T-helper 22 cell (primary cell): ENCODE measurements at places on chromosomes 11 and 22.

DNA sequence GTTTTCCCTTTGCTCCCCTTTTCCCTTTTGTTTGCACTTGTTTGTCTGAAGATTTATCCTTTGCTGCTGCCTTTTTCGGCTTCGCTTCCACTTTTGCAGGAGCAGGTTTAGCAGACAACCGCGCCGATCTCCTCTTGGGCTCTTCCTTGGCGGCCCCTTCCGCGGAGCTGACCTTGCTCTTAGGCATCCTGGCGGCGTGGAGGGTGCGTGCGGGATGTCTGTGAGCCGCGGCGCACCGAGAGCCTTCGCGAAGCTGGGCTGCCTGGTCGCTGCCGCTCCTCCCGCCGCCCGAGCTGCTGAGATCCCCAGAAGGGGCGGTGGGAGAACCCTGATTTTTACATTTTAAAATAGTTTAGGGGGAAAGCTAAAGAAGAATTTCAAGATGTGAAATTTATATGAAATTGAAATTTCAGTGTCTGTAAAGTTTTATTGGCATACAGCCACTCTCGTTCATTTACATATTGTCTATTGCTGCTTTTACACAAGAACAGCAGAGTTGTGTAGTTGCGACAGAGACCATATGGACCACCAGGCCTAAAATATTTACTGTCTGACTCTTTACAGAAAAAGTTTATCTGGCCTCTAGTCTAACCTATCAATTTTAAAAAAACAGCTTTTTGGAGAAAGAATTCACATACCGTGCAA is 105.2 kb upstream of the RRM1 start:
- no peak for DNase-seq

DNA sequence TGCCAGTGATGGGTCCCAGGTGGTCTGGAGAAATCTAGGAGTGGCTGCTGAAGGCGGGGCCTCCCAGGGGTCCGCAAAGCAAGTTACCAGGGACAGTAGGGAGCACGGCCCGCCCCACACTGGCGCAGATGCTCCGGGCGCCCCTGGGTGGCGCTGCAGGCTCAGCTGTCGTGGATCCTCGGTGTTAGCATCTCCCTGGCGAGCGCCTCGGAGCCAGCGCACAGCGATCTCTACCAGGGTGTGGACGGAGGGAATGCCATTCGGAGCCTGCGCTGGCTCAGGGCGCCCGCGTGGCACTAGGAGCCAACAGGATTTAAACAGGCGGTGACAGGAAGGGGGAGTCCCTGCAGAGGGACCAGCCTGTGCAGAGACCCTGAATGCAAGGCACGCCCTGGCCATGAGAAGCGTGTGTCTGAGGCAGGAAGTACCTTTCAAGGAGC is 20.2 kb downstream of the FADS3 start:
- DNase-seq = peak; percentile 35

- DNase-seq = no peak
Observed at GRCh38 chr11:118908264-118908663, 17.5 kb downstream of the BCL9L start.

DNA sequence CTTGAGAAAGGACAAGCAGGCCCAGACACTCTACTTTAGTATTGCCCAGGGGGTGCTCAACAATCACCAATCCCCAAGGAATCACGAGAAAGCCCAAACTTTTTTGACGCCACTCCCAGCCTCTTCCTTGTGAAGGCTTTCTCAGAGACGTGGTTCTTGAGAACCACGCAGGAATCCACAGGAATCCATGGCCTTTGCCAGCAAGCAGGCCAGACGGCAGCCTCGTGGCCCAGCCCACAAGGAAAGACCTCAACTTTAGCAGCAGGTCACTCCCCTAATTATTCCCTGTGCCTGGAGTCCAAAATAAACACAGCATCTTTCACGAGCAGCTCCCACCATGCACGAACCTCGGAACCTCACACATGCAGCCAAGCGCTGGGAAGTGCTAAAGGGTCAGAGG is 104.2 kb downstream of the WT1 start:
- DNase-seq = no peak

DNA sequence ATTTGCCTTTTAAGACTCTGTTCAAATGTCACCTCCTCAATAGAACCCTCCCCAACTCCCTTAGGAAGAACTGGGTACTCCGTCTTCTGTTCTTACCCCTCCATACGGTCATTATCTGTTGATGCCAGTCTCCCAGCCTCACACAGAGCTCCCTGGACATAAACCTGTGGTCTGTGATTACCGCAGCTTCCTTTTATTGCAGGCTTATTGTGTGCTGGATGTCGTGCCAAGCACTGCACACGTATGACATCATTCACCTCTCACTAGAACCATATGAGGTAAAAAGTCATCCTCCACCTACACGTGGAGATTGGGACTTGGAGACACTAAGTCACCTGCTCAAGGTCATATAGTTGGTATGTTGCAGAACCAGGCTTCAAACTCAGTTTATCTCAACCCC is 15.3 kb downstream of the PTPN5 start:
- no peak for DNase-seq

DNA sequence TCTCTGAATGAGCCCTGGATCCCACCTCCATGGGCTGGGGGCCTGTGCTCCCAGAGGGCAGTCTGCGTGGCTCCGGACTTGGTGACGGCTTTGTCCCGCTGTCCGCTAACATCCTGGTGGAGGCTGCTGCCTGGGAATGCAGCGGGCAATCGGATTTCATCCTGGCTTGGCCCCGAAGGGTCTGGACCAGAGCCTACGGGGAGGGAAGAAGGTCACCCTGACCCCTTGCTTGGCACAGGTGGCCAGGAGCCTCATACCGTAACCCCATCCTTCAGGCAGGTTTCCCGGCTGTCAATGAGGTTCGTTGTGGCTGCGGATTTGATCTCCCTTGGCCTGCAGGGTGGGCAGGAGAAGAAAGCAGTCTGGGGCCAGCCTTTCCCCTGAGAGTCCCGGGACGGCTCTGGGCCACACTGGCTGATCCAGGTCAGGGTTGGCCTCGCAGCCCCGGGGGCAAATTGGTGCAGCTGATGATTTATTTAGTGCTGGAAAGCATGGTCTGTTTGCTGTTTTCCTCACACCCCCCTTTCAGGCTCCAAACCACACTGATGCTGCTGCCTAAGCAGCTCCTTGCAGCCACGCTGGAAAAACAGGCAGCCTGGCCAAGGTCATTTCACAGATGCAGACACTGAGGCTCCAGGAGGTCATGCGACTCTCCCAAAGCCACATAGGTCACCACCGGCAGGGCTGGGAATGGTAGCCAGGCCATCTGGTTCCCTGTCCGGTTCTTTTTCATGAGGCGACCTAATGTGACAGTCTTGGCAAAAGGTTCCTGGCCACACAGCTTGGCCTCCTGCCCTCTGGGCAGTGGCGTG is 15.0 kb downstream of the PRDM11 start:
- no peak for DNase-seq

GRCh38 chr11:13315517-13316432 is 38.2 kb downstream of the BMAL1 start:
- DNase-seq = no peak

DNA sequence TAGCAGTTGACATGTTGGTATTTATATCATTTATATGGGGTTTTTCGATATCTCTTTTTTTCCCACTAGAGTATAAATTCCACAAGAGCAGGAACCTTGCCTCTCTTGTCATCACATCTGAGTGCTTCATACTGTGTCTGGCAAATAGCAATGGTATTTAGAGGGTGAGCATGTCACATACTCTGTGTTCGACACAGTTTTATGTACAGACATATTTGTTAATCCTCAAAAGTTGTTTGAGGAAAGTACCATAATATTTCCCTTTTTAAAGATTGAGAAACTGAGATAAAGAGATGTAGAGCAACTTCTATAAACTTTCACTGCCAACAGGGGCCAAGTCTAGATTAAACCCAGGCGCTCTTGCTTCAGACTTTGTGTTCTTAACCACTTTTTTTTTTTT is 324.6 kb upstream of the PDGFD start:
- DNase-seq = no peak

GRCh38 chr11:126716456-126717083 is 284.0 kb downstream of the KIRREL3 start:
- no peak for DNase-seq

- no peak for DNase-seq
Observed at GRCh38 chr11:123062892-123063825, 1.2 kb upstream of the HSPA8 start.

DNA sequence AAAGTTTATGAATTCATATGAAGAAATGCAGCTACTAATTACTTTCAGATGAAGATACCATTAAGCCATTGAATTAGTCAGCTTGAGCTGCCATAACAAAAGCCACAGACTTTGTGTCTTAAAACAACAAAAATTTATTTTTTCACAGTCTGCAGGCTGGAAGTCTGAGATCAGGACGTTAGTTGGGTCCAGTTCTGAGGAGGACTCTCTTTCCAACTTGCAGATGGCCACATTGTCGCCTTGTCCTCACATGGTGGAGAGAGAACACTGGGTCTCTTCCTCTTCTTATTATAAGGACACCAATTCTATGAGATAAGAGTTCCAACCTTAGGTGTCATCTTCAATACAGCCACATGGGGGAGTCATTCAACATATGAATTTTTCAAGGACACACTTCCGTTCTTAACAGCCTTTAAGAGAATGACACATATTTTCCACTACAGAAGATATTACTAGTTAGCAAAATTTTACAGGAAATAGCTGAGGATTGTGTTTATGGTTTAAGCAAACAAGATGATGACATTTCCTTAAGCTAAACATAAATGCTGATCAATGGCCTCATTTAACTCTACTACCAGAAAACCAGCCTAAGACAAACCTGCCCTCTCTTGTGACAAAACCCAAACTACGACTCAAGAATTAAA is 56.0 kb downstream of the DCUN1D5 start:
- no peak for DNase-seq

DNA sequence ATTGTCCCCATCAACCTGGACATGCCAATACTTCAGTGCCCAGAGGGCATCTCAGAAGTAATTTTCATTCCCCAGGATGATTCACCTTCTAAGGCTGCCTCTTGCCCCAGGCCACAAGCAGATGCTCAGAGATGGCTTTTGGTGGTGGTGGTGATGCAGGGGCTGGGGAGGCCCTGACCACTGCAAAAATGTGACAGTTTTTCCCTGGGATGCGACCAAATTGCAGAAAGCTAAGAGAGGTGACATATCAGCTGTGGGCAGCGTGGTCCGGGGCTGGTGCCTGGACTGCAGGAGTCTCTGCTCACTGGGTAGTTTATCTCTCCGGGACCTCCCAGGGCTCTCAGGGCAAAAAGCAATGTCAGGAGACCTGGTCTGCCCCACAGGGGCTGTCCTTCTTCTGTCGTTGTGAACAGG is 39.7 kb upstream of the ACCSL start:
- no peak for DNase-seq
